Stimulated activated CD4-positive, alpha-beta T cell treated with anti-CD3 and anti-CD28 coated beads, TNF-alpha, amount 100 ng/mL, for 1 hour (primary cell): ENCODE measurements at places on chromosomes 6 and 20.

DNA sequence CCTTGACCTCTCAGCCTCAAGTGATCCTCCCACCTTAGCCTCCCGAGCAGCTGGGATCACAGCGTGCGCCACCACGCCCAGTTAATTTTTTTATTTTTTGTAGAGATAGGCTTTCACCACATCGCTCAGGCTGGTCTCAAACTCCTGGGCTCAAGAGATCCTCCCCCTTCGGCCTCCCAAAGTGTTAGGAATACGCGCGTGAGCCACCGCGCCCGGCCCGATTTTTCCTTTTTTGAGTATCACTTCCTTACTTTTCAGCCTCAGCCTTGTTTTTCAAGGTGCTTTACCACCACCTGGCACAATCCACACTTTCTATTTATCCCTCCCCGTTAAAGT is 791 bp upstream of the STX11 start:
- DNase-seq = no peak

- DNase-seq = no peak
Measured at GRCh38 chr20:63934271-63935068, 21.7 kb downstream of the UCKL1 start.

DNA sequence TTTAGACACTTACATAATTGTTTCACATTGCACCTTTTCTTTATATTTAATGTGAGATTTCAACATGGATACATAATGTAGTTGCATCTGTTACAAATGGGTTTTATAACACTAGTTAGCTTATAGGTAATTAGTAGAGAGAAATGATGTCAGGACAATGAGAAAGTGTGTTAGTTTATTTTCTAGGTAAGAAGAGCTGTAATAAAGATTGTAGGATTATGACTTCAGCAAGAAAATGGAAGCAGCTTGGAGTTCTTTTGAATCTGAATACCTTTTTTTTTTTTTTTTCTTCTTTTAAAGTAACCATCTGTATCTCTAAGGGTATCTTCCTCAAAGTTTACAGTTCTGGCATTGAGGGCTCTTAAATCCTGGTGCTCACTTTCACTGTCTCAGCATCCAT is 35.3 kb downstream of the CD2AP start:
- DNase-seq = no peak

GRCh38 chr6:20056350-20056992 is 155.8 kb downstream of the MBOAT1 start:
- no peak for DNase-seq

DNA sequence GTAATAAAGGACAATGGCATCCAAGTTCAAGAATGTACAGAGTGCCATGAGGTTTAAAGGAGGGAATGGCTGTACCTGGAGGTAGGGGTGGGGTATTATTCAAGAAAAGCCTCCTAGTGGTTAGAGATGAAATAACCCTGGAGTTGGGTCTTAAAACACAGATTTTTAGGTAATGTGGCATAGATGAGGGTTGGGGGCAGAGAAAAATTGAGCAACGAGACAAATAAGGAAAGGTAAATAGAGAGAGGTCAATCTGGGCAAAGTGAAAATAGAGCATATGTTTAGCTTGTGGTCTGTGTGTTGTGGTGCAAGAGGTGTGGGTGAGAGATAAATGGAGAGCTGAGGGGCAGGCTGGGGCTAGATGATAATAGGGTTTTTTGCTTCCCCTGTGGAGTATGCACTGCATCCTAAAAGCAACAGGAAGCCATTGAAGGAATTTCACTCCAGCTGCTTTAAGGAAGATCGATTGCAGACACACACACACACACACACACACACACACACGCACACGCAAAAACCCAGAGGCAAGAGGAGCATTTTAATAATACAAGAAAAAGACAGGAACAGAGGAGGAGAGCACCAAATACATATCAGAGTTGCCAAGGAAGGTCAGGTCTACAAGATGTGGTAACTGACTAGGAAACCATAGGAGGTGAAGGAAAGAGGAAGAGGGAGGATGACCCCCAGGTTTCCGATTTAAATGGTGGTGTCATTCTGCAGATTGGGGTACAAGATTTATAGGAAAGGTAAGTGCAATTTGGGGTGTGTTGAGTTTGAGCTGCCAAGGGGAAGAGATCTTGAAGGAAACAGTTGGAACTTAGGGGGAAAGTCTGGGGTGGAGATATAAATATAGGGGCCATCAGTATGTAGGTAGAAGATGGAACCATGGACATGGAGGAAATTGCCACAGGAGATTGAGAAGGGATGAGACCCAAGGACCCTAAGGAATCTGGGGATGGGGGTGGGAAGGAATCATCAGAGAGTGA is 31.3 kb upstream of the ADGRF1 start:
- DNase-seq = no peak

GRCh38 chr6:47069156-47069555 is 27.0 kb upstream of the ADGRF1 start:
- DNase-seq = no peak

- DNase-seq = no peak
Measured at GRCh38 chr20:53574259-53574789, 19.3 kb downstream of the ZNF217 start.

DNA sequence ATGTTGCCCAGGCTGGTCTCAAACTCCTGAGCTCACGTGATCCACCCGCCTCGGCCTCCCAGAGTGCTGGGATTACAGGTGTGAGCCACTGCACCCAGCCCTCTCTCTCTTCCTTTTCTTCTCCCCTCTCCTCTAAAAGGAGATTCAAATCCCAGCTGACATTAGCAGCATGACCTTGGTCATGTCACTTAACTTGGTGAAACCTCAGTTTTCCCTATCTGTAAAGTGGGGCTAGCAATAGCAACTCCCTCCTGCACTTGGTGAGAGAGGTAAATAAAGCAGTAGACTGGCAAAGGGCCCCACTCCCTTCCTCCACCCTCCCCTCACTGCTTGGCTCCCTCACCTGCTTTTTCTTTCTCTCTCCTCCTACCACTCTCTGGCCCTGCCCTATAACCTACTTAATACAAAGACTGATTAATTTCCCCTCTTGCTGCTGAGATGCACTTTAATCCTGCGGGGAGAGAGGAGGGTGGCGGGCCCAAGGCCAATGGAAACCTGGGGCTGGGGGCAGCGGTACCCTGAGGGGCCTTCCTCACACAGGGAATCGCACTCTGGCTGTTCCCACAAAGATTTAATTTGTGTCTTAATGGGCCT is 54.2 kb upstream of the ZFAND3 start:
- no peak for DNase-seq

DNA sequence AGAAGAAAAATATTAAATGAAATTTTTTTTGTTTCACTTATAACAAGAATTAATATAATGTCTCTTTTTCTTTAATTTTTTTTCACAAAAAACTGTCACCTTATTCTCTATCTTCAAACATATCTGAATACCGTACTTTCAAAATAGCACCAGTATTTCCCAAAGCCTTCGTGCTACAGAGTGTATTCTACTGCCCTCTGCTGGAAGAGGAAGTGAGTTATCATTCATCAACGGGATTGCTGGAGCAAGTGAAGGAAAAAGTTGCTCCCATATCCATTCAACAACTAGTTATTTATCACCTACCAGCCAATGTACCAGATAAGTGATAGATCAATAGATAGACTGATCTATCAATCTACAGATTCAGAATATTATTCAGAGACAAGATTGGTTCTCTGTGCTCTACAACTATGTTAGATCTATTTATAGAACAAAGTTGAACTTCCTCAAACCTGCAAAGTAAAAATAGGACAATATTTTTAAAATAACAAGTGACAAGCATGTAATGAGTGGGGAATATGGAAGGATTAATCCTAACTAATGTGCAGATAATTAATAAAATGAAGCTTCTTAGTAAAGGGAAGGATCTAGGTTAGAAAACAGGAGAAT is 26.7 kb upstream of the TFAP2B start:
- DNase-seq = no peak

- DNase-seq = no peak
Measured at GRCh38 chr6:79468587-79468986, 68.6 kb downstream of the LCA5 start.

GRCh38 chr20:13278812-13279570 is 57.9 kb downstream of the ISM1 start:
- no peak for DNase-seq

DNA sequence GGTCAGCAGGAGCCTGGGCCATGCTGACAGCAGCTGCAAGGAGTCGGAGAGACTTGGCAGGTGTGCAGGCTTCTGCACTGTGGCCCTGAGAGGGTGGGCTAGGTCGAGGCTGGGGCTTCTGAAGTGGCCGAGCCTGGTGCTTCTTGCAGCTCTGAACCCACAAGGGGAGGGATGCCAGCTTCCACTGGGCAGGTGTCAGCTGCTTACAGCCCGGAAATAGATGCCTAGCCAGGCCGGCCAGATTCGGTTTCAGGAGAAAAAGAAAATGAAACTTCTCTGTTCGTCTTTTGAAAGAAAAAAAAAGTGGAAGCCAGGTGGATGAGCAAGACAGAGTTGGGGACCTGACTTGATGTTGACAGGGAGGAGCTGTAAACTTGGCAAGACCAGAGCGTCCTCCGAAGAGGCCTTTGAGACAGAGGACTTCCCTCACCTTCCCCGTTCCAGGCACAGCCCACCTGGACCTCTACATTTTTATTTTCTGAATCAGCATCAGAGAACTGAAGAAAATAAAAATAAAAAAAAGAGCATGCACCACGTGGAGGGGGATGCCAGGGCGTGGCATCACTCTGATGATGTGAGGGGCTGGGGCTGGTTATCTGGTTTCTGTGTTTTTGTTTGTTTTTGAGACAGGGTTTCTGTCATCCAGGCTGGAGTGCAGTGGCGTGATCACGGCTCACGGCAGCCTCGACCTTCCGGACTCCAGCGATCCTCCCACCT is at the start of gene ZBP1:
ZBP1 (minus strand) TSS at position 153 of the 717 bp plus-strand sequence; CDS start at position 22, 131 bp downstream.
- no peak for DNase-seq

GRCh38 chr20:17533396-17533795 is 2.2 kb upstream of the BFSP1 start:
- DNase-seq = no peak

GRCh38 chr6:110876170-110876773 is 1.7 kb downstream of the AMD1 start:
- DNase-seq = peak; percentile 43

DNA sequence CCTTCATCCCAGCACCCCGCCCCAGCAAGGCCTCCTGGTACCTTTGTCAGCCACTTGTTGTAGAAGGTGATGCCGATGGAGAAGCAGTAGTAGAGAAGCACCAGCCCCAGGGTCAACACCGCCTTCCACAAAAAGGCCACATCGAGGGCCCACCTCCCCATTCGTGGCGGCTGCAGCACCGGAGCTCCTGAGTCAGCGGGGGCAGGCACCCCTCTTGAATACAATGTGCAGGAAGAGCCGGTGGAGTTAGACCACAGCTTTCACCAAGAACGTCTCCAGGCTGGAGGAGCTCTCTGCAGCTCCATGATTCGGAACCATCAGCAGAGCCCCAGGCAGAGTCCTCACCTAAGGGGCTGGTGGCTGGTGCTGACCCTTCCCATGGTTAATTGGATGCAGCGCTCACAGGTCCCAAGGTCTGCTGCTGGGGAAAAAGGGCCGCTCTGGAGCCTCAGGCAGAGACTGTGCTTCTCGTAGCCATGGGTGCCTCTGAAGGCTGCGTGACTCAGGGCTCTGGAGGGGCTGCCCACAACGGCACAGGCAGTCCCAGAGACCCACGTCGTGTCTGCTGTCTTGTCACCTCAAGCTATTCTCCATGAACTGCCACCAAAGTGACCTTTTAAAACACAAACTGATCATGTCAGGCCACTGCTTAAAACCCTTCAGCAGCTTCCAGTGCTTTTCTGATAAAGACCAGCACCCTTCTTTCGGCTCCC is 47.9 kb downstream of the ELMO2 start:
- DNase-seq = no peak

GRCh38 chr6:107735906-107736635 is 88.0 kb downstream of the SCML4 start:
- no peak for DNase-seq

- no peak for DNase-seq
Measured at GRCh38 chr6:42197555-42198362, 3.0 kb upstream of the GUCA1B start.

DNA sequence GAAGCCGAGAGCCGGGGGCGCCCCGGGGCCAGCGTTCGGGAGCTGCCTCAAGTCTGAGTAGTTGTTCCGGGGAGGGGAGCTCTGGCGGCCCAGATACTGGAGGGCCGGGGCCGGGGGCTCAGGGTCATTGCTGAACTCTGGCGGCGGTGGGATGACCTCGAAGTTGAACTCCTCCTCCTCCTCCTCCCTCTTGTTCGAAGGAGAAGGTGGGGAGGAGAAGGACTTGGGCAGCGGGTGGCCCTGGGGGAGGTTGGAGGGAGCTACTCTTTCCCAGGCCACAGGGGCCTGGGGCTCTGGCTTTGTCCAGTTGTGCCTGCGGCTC is 37.7 kb downstream of the C6orf132 start:
- DNase-seq = no peak

GRCh38 chr6:47131773-47132172 is 89.6 kb upstream of the ADGRF1 start:
- DNase-seq = no peak

- no peak for DNase-seq
Measured at GRCh38 chr6:71299541-71300470, 11.2 kb downstream of the OGFRL1 start.

- DNase-seq = no peak
Measured at GRCh38 chr6:118168421-118168820, 261.4 kb downstream of the SLC35F1 start.

GRCh38 chr20:60113024-60113724 is 155.0 kb downstream of the CDH26 start:
- DNase-seq = no peak

GRCh38 chr6:37492236-37492972 is 7.3 kb downstream of the CCDC167 start:
- no peak for DNase-seq

GRCh38 chr20:59810449-59811187 is 122.8 kb downstream of the SYCP2 start:
- no peak for DNase-seq

DNA sequence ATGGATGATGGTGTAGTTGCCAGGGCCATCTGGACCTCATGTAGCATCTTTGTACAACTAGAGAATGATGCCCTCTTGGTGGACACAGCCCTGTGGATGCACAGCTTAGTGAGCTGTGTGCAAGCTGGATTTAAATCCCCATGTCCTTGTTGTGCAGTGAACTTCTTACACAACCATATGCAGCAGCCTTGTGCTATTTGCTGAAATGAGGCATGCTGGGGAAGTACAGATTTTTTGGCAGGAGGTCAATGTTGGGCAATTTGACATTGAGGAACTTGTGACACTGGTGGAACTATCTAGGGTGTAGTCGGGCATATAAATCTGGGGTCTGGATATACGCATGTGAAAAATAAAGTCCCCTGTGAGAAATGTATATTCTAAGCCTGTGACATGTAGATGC is 5.8 kb upstream of the CDC5L start:
- DNase-seq = no peak

GRCh38 chr6:219019-219570 is 73.2 kb upstream of the DUSP22 start:
- DNase-seq = no peak

DNA sequence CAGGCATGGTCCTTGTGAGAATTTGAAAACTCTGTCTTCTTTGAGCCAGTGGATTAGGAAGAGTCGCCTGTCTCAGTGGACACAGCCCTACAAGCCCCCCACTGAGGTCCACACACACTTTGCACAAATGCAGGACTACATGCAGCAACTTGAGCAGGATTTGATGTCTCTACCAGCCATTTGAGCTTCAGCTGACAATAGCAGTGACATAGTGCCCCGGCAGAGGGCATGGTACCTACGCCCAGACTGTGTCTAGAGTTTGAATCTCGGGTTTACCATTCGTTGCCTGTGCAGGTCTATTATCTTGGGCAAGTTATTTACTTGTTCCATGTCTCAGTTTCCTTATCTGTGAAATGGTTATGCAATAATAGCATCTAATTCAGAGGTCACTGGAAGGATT is 580.1 kb downstream of the TFAP2B start:
- no peak for DNase-seq

GRCh38 chr6:137291441-137291840 is 72.3 kb upstream of the IFNGR1 start:
- no peak for DNase-seq

GRCh38 chr6:111813677-111814310 is 59.5 kb downstream of the FYN start:
- no peak for DNase-seq
